ENCODE measurements at places on chromosomes 7 and 10. TPM values are rescaled to one million over a fixed set of nuclear protein-coding genes. Genes with fewer than 3 reads are reported as not detected.

Gene GPRIN2
- total RNA-seq, result 29.9 TPM

Gene AKR1D1
- total RNA-seq, result not detected

Gene GARIN1A
- total RNA-seq, result 0.42 TPM

Gene ERVW-1
- total RNA-seq, result not detected

Gene UTF1
- total RNA-seq, result 0.16 TPM

Gene KIF11
- total RNA-seq, result 39.3 TPM

Gene COL26A1
- 0.33 TPM for total RNA-seq

Data from A549 treated with RU486 at 1 μM for 4 hours (cell line).